OCI-LY7 (cell line): ENCODE measurements at places on chromosomes 6 and 20. TPM values are rescaled to one million over a fixed set of nuclear protein-coding genes. Genes with fewer than 3 reads are reported as not detected.

Gene MYH7B
- 0.63 and 0.70 TPM in 2 replicates for total RNA-seq

Gene BAG2
- 8.0 and 8.7 TPM in 2 replicates for total RNA-seq

Gene OPRL1
- 6.1 and 7.6 TPM in 2 replicates for total RNA-seq

Gene GMDS
- 26.8 and 34.9 TPM in 2 replicates for total RNA-seq

Gene ARFGEF3
- total RNA-seq = not detected in 2 replicates

Gene CCN5
- not detected in 2 replicates for total RNA-seq

Gene SLPI
- total RNA-seq = not detected in 2 replicates

Gene DACT2
- total RNA-seq = not detected in 2 replicates

Gene SRC
- total RNA-seq = 0.72 and 0.89 TPM in 2 replicates

Gene DDX27
- total RNA-seq = 54.3 and 57.0 TPM in 2 replicates

Gene LGSN
- 0.26 and 0.76 TPM in 2 replicates for total RNA-seq

Gene MICB
- total RNA-seq = 32.4 and 33.9 TPM in 2 replicates

Gene COX4I2
- not detected in 2 replicates for total RNA-seq

Gene LAMA5
- 144 and 162 TPM in 2 replicates for total RNA-seq

Gene PRDM13
- not detected in 2 replicates for total RNA-seq
